RWPE1 (cell line): ENCODE measurements at places on chromosomes 7 and 10.

- no peak for DNase-seq
These were observed 55.5 kb upstream of the FAM171A1 start for GRCh38 chr10:15426558-15426957.

DNA sequence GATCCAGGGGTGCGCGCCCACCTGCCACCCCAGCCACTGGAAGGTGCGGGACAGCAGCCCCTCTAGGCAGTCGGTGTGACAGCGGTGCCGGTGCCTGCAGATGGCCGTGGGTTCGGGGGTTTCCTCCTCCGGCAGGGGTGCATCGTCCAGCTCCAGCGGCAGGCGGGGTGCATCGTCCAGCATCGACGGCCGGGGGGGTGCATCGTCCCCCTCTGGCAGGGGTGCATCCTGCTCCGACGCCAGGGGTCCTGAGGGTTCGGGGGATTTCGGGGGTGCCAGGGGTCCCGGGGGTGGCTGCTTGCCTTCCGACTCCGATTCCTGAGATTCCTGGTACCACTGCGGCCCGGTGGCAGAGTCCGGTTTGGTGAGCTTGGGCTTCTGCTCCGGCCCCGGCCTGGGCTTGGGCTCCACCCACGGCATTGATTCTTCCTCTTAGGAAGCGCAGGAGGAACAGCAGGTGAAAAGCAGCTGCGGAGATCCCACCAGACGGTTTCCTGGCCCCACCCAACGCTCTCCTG lies 90.2 kb upstream of the RAB18 start:
- no peak for DNase-seq

DNA sequence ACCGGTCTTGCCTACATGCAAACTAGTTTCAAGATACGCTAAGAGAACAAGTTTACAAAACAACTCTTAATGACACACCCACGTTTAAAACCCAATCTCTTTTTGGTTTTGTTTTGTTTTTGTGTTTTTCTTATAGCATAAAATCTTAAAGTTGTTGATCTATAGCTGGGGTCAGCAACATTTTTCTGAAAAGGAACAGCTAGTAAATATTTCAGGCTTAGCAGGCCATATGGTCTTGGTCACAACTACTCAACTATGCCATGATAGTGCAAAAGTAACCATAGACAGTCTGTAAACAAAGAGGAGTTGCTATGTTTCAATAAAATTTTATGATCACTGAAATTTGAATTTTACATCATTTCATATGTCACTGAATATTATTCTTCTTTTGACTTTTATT lies 327.4 kb downstream of the AGMO start:
- no peak for DNase-seq

DNA sequence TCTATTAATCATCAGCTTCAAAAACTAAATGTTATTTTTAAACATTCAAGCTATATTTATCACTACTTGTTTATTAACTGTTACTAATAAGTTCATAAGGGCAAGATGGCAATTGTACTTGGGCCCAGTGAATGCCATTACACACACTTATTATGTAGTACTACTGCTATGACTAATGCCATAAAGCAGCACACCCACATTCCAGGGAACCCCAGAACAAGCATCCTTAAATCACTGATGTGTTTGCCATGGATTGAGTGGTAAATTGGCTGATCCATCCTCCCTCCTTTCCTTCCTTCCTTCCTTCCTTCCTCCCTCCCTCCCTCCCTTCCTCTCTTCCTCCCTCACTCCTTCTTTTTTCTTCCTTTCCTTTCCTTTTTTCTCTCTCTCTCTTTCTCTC lies 37.4 kb upstream of the RSU1 start:
- peak; percentile 38 for DNase-seq

DNA sequence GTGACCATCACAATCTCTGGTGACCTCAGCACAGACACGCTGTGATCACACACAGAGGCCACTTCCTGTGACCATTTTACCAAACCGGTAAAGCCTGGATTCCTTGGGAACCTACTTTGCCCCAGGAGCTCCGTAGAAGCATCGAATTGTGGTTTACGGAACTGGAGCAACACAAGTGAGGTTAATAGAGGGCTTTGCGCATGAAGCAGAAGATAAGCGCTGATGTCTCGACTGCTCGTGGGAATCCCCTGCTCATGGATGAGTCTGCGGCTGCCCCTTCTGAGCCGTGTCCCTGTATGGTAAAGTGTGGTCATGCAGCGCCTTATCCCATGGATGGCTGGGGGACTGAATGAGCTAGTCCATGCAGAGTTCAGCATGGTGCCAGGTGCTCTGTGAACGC lies 53.6 kb downstream of the VIPR2 start:
- no peak for DNase-seq

GRCh38 chr10:1301143-1301542 lies 245.0 kb downstream of the WDR37 start:
- no peak for DNase-seq

DNA sequence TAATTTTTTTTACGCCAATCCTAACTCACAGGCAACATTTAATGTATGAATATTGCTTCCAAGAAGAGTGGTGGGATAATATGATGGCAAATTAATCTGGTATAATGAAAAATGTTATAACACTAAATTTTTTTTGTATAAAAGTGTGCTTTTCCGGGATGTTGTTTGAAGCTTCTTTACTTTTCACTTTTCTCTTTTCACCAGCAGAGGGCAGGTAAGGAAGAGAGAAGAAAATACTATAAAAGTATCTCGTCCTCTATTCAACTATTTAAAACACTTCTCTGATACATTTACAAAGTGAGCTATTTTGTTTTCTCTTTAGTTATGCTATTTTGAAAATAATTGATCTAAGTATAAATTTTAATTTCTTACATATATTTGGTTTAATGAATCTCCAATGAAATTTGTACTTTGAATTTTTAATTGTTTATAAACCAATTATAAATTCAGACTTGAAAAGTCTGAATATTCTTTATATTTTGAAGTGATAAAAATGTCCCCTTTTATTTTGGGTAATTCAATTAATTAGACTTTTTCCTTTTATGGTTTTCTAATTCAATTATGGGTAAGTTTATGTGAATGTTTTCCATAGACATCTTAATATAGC lies 20.7 kb upstream of the CFTR start:
- DNase-seq, result no peak

DNA sequence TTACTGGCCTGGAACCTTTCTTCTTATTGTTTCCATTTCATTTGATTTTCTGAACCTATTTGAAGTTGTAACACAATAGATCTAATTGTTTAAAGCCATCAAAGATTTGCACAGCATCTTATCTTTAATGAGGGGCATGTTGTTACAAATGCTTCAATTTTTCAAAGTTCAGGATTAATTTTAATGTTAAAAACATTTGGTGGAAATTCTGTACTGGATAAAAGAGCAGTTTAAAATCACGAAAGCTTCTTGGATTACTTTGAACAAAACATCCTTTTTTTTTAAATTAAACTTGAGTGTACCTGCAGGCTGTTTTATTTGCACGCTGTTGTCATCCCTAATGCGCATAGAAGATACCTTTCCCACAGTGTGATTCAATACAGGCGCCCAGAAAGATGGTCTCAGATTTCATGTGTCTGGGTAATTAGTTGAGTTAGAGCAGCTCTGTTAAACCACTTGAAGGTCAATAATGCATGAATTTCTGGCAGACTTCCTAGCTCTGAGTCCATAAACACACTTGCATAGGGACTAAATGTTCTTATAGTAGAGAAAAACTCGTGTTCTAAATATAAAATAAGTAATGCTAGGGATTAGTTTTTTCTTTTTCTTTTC lies 29.3 kb upstream of the DDX50 start:
- no peak for DNase-seq

GRCh38 chr7:39651265-39651664 lies 27.9 kb downstream of the RALA start:
- DNase-seq, result no peak

GRCh38 chr10:1807196-1807595 lies 69.9 kb upstream of the ADARB2 start:
- DNase-seq, result no peak

DNA sequence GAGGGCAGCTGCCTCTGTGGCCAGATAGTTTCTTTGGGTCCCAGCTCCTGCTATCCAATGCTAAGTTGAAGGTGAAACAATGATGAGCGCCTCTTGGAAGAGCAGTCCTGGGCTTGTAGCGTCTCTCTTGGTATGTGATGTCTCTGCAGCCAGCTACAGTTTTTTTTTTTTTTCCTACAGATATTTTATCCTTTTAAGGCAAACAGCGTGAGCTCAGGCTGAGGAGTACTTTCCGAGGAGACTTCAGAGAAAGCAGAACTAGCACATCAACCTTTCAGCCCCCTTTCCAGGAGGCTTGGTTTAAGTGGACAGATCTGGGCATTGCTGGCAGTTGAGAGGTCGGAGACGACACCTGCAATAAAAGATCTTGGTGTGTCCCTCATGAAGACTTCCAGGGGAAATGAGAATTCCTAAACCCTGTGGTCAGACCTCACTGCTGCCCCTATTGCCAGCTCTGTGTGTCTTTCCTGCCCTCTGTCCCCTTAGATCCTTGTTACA lies 9.1 kb downstream of the PRKG1 start:
- DNase-seq, result no peak

GRCh38 chr10:99548041-99548530 lies 15.3 kb downstream of the NKX2-3 start:
- no peak for DNase-seq

DNA sequence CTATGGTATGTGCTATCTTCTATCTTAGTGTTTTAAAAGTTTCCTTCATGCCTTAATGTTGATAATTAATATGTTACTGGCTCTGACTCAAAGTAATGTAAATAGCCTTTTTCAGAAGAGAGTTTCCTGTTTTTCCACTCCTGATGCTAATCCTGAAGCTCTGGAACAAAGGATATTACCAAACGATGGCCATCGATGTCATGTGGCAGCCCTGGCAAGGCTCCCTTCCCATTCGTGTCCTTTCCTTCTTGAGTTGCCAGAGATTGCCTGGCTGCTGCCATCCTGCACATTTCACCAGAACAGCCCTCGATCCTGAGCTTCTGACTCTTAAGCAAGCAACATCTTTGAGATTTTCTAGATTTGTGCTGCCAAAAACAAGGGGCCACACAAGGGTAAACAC lies 46.0 kb downstream of the RNF133 start:
- DNase-seq, result no peak

GRCh38 chr7:26153241-26153822 lies 1.3 kb downstream of the NFE2L3 start:
- DNase-seq, result no peak

- no peak for DNase-seq
These were observed 162.9 kb downstream of the FANK1 start for GRCh38 chr10:126059076-126059826.

- peak; percentile 89 for DNase-seq
These were observed 106.5 kb downstream of the HTR7 start for GRCh38 chr10:90751107-90751997.

DNA sequence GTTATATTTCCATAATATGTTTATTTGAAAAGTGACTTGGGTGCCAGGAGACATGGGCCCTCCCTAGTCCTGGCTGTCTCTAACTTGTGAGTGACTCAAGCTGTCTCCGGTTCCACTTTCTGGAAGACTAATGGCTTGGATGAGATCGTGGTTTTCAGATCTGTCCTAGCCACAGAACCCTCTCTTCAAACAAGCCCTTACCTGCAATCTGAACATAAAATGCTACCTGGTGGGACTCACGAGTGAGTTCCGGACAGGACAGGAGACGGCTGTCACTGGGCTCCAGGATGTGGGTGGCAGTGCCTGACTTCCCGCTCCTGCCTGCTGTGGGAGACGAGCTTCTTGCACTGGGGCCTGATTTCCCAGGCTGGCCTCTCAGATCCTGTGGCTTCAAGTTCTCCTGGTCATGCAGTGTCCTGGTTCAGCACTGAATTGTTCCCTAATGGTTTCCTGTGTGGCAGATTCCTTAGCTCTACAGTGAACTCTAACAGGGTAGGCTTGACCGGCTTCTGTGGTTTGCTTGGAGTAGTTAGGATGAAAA lies 26.0 kb upstream of the PFKFB3 start:
- no peak for DNase-seq

- DNase-seq, result no peak
These were observed 735.6 kb downstream of the XPNPEP1 start for GRCh38 chr10:109187677-109188076.

DNA sequence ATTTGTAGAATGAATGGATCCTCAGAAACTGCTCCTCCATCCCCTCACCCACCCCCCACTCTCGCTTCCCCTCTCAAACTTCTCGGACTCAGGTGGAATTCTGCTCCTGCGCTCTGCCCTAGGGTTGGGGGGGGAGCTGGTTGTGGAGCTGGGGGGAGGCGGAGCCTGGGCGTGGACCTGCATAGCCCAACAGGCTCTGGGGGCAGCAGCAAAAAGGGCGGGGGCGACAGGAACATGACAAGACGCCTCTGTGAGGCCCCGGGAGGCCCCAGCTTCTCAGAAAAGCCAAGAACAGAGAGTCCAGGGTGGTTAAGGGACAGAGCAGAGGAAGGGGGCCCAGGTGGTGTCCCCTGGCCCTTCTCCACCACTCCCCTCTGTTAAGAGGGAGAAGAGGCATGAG lies 3.5 kb downstream of the TSC22D4 start:
- DNase-seq, result no peak

DNA sequence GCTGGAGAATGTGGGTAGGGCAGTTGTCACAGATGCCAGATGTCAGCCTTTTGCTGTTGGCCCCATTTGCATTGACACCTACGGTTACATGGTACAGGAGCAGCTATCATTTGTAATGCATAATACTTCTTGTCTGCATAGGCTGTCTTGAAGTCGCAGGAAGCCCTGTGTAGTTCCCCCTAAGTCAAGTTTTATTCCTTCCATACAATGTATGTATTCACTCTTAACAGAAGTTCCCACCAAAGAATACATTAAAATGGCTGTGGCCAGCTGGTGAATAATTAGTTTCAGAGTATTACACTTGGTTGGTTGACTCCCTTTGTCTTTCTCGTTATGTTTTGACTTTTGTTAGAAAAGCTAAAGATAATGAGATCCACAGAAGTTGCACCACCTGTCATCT lies 1169.0 kb downstream of the REEP3 start:
- no peak for DNase-seq

- DNase-seq, result peak; percentile 26
These were observed 666 bp upstream of the YAE1 start for GRCh38 chr7:39565538-39565937.

DNA sequence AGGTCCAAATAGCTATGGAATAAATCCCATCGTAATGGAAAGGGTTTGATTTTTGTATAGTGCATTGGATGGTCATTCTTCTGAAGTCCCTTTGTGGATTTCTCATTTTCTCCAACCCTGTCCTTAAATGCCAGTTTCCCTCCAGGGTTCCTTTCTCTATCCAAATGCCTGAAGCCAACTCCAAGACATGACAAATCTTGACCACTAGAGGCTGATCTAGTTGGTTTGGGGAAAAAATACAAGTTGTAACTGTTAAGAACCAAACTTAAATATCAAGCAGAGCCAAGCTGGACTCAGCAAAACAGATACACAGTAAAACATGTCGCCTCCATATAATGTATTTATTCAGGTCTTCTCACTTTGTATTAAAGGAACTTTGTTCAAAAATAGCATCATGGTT lies 28.7 kb downstream of the FRMD4A start:
- DNase-seq, result peak; percentile 24

DNA sequence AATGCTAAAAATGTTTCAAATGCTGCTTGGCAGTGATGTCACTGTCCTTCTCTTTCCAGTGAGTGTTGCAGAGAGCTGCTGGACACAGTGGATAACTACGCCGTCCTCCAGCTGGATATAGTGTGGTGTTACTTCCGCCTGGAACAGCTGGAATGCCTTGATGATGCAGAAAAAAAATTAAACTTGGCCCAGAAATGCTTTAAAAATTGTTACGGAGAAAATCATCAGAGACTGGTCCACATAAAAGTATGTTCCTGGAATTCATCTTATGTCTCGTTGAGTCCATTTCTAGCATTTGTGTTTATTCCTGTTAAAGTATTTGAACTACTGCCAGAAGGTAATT lies 25.2 kb downstream of the NUB1 start:
- DNase-seq, result no peak

- no peak for DNase-seq
These were observed 507.4 kb downstream of the ANKRD7 start for GRCh38 chr7:118731854-118732253.
